Neural progenitor cell (in vitro differentiated cells): ENCODE measurements at places on chromosomes 4 and X. TPM values are rescaled to one million over a fixed set of nuclear protein-coding genes. Genes with fewer than 3 reads are reported as not detected.

- DNase-seq, result no peak
These were observed 34.0 kb downstream of the NAF1 start for GRCh38 chr4:163132469-163133218.

The DDX3X gene
- total RNA-seq, result 216 and 264 TPM in 2 replicates

- peak; percentile 21 for DNase-seq
These were observed 47.5 kb downstream of the NKX6-1 start for GRCh38 chr4:84451546-84451945.

The DMD gene
- total RNA-seq, result 27.1 and 30.6 TPM in 2 replicates

GRCh38 chr4:24747234-24747975 is 48.0 kb upstream of the SOD3 start:
- no peak for DNase-seq

- DNase-seq, result no peak
These were observed 72.0 kb downstream of the SPRY1 start for GRCh38 chr4:123468479-123469031.

DNA sequence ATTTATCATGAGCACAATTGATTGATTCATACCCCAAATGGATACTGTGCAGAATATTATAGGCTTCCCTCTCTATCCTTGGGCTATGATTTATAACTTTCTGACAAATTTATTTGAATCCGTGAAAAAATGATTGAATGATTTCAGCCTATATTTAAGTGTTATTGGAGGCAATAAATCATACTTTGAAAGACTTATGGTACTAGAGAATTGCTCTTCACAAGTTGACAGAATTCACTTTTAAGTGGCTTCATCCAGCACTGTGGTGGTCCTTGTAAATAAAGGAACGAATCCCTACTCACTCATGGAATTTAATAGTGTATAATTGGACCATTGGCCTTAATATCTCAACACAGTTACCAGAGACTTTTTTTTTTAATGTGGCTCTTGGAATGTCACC is 174.8 kb upstream of the TLL1 start:
- no peak for DNase-seq

The KLHL13 gene
- total RNA-seq, result 22.1 and 22.6 TPM in 2 replicates

The RADX gene
- total RNA-seq, result 10.5 and 14.2 TPM in 2 replicates

The SEC31A gene
- 110 and 210 TPM in 2 replicates for total RNA-seq

The MAGEA6 gene
- total RNA-seq, result not detected in 2 replicates

DNA sequence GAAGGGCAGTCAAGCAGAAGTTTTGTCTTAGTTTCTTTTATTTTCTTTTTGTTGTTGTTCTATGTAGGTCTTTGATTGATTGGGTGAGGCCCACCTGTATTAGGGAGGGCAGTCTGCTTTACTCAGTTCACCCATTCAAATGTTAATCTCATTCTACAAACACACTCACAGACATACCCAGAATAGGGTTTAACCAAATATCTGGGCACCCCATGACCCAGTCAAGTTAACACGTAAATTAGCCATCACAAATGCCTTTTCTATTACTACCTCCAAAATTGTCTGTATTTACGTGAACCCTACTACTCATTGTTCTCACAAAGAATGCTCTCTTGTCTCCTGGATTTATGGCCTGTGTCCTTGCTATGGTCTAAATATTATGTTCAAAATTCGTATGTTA is 339.7 kb downstream of the ANK2 start:
- DNase-seq, result no peak

DNA sequence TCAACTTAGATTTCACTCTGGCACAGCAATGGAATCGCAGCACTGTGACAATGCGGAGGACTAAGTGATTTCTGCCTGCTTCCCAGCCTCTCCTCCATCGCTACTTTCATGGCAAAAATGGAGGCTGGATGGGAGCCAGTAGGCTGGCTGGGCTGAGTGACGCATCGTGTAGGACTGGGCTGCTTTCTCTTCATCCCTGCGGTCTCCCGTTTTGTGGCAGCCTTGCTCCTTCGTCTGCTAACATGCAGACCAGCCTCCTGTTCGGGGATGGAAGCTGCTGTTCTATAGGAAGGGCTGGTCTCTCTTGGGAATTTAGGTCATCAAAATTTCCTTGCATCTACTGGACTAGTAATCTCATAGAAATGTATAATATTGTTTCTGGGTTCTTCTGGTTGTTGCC is 15.8 kb upstream of the RGS12 start:
- no peak for DNase-seq

GRCh38 chrX:74324131-74324530 is 20.2 kb downstream of the ZCCHC13 start:
- DNase-seq, result no peak

- no peak for DNase-seq
These were observed 5.6 kb upstream of the THOC2 start for GRCh38 chrX:123738378-123738940.

- peak; percentile 76 for DNase-seq
These were observed 31.7 kb downstream of the COQ2 start for GRCh38 chr4:83252782-83253405.

The KLHL15 gene
- 31.3 and 46.9 TPM in 2 replicates for total RNA-seq

The HERC3 gene
- total RNA-seq, result 2.3 and 4.1 TPM in 2 replicates
